ENCODE measurements at places on chromosomes 1 and 21.

GRCh38 chr1:5297886-5298239 lies 643.5 kb downstream of the AJAP1 start:
- DNase-seq, result no peak

DNA sequence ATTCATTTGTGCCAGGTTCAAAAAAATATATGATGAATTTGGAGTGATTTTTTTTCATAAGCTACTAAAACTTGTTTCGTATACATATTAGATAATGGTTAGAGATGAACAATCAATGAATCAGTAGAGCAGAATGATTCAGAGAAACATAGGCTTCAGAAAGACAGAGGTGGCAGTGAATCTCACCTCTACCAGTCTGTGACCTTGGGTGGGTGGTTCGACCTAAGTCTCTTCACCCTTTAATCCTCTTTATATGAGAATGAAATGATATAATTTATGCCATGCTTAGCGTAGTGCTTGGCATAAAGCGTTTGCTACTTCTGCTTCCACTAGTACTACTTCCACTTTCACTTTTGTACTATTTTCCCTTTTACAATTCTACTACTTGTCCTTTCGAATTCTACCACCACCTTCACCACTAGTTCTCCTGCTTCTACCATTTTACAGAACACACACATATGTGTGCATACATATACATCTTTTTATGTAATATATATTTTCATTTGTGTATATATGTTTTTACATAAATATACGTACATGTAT lies 45.1 kb downstream of the FYB2 start:
- no peak for DNase-seq

- DNase-seq, result no peak
These were observed 9.4 kb upstream of the VAMP4 start for GRCh38 chr1:171751221-171751620.

DNA sequence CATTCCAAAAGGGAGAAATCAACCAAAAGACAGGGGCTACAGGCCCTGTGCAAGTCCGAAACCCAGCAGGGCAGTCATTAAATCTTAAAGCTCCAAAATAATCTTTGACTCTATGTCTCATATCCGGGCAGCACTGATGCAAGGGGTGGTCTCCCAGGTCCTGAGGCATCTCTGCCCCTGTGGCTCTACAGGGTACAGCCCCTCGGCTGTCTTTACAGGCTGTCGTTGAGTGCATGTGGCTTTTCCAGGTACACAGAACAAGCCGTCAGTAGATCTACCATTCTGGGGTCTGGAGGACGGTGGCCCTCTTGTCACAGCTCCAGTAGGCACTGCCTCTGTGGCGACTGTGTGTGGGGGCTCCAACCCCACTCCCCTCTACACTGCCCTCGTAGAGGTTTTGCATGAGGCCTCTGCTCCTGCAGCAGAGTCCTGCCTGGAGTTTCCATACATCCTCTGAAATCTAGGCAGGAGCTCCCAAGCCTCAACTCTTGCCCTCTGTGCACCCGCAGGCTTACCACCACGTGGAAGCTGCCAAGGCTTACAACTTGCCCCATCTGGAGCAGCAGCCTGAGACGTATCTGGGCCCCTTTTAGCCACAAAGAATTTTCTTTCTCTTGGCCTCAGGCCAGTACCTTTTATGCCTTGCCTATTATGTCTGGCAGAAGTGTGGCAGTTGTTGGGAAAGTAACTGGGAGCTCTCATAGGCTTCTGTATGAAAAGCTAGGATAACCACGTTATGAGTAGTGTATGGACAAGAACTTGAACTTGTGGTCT lies 52.5 kb downstream of the POU2F1 start:
- no peak for DNase-seq

GRCh38 chr21:41519806-41520559 lies 12.0 kb upstream of the TMPRSS2 start:
- DNase-seq, result no peak

GRCh38 chr1:194155962-194156361 lies 969.5 kb upstream of the B3GALT2 start:
- no peak for DNase-seq

DNA sequence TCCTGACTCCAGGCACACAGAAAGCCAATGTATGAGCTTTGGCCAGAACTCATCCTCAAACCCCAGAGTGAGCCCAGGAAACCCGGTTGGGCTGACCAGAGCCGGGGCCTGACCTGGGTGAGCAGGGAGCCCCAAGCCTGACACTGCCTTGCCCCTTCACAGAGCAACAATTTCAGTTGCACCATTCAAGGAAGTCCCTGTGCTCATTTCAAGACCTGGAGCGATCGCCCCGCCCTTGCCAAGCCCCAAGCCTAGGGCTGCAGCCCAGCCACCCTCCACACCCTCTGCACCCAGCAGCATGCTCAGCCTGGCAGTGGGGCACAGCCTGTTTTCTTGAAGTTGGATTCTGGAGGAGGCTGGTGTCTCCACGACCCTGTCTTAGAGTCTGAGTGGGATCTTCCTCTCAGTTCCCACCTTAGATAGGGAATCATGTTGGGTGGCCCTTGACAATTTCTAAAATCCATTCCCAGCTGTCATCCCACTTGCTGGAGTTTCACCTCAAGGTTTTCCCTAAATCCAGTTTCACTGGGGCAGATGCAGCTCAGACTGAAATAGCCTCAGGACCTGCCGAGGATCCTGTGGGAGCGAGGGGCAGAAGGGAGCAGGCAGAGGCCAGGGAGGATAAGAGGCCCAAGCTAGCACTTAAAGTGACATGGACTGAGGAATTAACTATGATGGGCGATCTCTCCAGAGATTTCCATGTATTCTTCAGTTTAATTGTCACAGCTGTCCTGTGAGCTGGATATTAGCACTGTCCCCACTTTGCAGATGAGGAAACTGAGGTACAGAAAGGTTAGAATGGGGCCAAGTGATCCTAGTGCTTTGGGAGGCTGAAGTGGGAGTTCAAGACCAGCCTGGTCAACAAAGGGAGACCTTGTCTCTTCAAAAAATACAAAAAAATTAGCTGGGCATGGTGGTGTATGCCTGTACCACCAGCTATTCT lies 2.5 kb downstream of the NBL1 start:
- DNase-seq, result no peak

DNA sequence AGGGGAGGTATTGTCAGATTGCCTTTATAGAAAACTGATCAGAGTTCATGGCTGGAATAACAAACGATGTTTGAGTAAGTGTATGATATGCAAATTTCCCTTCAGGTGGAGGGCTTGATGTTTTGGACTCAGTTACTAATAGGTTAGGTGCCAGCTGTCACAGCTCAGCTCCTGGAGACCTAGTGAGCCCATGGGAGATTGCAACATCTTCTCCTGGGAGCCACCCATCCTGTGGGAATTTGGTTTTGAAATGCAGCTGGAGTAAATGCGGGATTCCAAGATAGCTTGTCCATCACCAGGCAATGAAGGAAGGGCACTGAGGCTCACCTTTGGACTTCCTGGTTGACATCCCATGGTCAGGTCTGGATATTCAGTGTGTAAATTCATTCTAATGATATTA lies 211.4 kb upstream of the NRIP1 start:
- DNase-seq, result no peak

GRCh38 chr21:45390121-45390751 lies 14.7 kb upstream of the COL18A1 start:
- no peak for DNase-seq

DNA sequence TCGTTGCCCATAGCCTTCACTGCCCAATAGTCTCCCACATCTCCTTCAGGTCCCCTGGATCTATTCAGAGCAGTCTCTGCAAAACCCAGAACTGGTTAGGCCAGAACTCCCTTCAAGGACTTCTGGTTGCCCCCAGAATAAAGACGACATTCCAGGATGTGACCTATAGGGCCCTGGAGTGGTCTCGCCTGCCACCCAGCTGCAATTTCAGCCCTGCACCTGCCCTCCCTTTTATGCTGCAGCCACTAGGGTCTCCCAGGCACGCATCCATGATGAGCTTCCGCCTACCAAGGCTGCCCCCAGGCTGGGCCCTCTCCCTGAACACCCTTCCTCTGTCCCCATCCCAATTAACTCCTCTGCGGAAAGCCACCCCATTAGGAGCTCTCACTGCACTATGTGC lies 7.2 kb upstream of the TSPEAR start:
- no peak for DNase-seq

All from right kidney (tissue), 9 donors.